ENCODE measurements at places on chromosomes 4 and X.

- no peaks in the 10 kb centered on the region for H3K27me3 ChIP-seq
- H3K4me3 ChIP-seq, result no peak overlapping the region
- DNase-seq, result no peak
- no peaks in the 10 kb centered on the region for H3K4me1 ChIP-seq
These were observed 2349.0 kb upstream of the TENM3 start for GRCh38 chr4:179894066-179894778.

GRCh38 chr4:118714682-118715081, 29.5 kb downstream of the METTL14 start:
- H3K4me3 ChIP-seq, result no peak overlapping the region
- no peak for DNase-seq
- H3K4me1 ChIP-seq, result no peaks in the 10 kb centered on the region
- H3K27me3 ChIP-seq, result no peaks in the 10 kb centered on the region
- H3K27ac ChIP-seq, result no peak overlapping the region

GRCh38 chr4:17447675-17448298, 64.1 kb downstream of the QDPR start:
- no peaks in the 10 kb centered on the region for H3K27me3 ChIP-seq
- no peaks in the 10 kb centered on the region for H3K4me1 ChIP-seq
- H3K4me3 ChIP-seq, result no peak overlapping the region
- H3K36me3 ChIP-seq, result no peaks in the 10 kb centered on the region
- no peak overlapping the region for H3K27ac ChIP-seq

DNA sequence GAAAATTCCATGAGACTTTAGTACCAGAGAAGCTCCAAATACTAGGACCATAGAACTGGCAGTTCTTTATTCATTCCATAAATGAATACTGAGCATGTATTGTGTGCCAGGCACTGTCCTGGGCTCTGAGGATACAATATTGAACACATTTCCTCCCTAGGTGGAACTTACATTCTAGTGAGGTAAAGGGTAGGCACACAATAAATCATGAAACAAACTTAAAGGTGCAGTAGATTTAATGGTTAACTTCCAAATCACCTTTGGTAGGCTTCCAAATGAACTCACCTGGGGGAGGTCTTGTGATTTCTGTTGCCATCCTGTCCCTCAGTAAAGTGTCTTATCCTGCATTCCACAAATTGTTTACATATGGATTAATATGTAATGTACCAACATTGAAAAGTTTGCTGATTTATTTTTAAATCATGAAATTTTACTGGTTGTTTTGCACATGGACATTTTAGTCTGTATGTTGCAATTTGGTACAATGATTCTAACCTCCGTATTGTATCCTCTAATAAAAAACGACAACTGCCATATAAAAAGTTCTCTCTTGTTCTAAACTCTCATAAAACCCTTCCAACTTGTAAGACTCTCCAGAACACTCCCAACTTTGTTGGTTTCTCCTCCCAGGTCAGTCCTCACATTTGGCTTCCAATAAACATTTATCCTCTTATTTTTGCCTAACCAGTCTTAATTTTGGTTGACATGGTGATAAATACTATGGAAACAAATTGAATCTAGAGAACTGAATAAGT, 4.5 kb upstream of the MAGEA11 start:
- H3K4me3 ChIP-seq, result no peak overlapping the region
- H3K27me3 ChIP-seq, result no peaks in the 10 kb centered on the region
- no peaks in the 10 kb centered on the region for H3K4me1 ChIP-seq
- no peak for DNase-seq

DNA sequence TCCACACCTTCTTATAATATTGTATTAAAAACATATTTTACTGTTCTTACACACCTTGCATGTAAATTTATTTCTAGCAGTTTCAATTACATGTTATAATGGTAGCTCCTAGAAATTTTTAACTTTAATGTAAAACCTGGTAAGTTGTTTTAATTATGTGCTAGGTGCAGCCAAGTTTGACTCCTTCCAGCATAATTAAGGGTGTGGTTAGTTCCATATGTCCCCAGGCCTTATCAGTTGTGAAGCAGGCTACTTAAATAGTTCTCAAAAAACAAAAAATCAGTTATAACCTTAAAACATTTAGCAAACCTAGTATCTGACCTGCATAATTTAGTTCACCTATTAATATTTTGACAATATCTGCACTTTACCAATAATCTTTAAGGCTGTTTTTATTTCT, 26.9 kb upstream of the PASD1 start:
- no peak for DNase-seq
- no peaks in the 10 kb centered on the region for H3K36me3 ChIP-seq
- no peaks in the 10 kb centered on the region for H3K4me1 ChIP-seq

DNA sequence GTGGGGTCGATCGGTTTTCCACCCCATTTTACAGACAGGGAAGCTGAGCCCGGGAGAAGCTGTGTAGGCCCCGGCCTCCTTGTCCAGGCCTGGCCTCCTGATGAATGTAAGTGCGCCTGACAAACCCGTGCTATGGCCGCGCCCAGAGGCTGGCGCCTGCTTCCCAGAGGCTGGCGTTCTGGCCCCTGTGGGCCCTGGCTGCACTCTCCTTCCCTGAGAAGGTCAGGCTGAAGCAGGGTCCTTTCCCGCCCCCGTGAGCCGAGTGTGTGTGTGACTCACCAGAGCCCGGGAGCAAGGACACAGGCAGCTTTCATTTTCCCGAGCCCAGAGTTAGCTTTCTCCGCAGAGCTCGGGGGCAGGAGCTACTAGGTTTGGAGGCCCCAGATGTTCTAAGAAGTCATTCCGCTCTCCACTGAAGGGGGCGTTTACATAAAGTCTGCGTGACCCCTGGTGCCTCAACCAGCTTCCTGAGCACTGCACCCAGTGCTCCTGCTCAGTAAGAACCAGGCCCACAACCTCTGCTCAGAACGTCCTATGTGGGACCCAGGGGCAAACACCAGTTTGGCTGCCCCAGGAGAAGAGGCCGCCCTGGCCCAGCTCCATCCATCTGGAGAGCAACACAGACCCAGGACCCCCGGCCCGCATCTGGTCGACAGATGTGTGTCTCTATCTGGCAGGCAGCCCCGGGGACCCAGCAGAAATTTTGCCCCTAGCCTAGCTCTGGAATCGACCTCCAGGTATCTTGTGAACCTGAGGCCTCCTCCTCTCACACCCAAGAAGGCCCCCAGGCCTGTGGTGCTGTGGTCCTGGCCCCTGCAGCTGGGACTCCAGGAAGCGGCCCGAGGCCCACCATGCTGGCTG, 13.6 kb downstream of the UVSSA start:
- peaks cover 30% of the 10 kb centered on the region for H3K4me1 ChIP-seq
- no peak overlapping the region for H3K27ac ChIP-seq
- H3K4me3 ChIP-seq, result no peak overlapping the region
- H3K27me3 ChIP-seq, result no peaks in the 10 kb centered on the region

DNA sequence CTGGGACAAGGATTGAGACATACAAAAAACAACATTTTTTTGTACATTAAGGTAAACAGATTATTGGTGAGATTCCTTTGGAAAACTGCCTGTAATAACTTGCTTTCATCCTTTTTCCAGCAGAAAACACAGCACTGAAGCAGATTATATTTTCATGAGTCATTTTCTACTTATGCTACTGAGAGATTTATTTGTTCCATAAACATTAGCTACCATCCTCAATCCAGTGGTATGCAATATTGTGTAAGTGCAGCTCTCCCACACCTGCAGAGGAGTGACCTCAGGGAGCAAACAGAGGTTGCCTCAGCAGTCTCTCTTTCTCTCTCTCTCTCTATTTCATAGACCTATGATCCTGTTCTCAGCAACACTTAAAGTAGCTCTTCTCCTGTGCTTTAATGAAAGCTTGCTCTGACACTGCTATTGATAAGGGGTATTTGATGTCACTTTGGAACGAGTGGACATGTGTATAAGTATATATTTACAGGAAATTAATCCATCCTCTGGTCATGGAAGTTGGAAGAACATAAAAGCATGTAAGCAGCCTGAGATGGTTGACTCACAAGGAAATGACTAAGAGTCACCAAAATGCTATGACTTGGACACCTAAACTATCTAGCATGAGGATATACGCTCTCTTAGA, 163.7 kb upstream of the SPANXC start:
- H3K27me3 ChIP-seq, result no peaks in the 10 kb centered on the region
- H3K27ac ChIP-seq, result no peak overlapping the region
- no peak for DNase-seq
- no peak overlapping the region for H3K4me3 ChIP-seq

GRCh38 chrX:70175338-70175737, 1.9 kb upstream of the DGAT2L6 start:
- H3K36me3 ChIP-seq, result no peaks in the 10 kb centered on the region
- H3K4me3 ChIP-seq, result no peak overlapping the region
- H3K4me1 ChIP-seq, result no peaks in the 10 kb centered on the region

- no peaks in the 10 kb centered on the region for H3K27me3 ChIP-seq
- DNase-seq, result no peak
- no peak overlapping the region for H3K4me3 ChIP-seq
- no peaks in the 10 kb centered on the region for H3K36me3 ChIP-seq
These were observed 31.6 kb downstream of the PTTG2 start for GRCh38 chr4:37991623-37992410.

- DNase-seq, result no peak
- no peaks in the 10 kb centered on the region for H3K27me3 ChIP-seq
- H3K4me1 ChIP-seq, result no peaks in the 10 kb centered on the region
- H3K4me3 ChIP-seq, result no peak overlapping the region
These were observed 110.4 kb downstream of the SCD5 start for GRCh38 chr4:82688091-82688795.

DNA sequence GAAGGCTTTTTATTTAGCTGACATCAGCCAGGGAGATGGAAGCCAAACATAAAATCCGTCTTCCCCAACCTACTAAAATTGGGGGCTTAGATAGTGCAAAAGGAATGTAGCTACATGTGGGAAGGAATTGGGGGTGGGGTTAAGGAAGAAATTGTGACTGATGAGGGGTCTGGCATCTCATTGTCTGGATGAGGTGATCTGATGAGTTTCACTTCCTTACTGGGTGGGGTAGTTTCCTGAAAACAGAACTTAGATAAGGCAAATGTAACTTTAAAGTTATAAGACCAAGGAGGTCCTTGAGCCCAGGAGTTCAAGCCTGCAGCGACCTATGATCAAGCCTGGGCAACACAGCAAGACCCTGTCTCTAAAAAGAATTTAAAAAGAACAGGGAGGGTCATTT, 105.5 kb upstream of the NEIL3 start:
- no peaks in the 10 kb centered on the region for H3K36me3 ChIP-seq
- no peak for DNase-seq
- no peak overlapping the region for H3K4me3 ChIP-seq

- no peaks in the 10 kb centered on the region for H3K27me3 ChIP-seq
- H3K4me1 ChIP-seq, result no peaks in the 10 kb centered on the region
- no peak overlapping the region for H3K4me3 ChIP-seq
- no peaks in the 10 kb centered on the region for H3K36me3 ChIP-seq
- no peak for DNase-seq
These were observed 41.9 kb downstream of the LEF1 start for GRCh38 chr4:108126806-108127205.

DNA sequence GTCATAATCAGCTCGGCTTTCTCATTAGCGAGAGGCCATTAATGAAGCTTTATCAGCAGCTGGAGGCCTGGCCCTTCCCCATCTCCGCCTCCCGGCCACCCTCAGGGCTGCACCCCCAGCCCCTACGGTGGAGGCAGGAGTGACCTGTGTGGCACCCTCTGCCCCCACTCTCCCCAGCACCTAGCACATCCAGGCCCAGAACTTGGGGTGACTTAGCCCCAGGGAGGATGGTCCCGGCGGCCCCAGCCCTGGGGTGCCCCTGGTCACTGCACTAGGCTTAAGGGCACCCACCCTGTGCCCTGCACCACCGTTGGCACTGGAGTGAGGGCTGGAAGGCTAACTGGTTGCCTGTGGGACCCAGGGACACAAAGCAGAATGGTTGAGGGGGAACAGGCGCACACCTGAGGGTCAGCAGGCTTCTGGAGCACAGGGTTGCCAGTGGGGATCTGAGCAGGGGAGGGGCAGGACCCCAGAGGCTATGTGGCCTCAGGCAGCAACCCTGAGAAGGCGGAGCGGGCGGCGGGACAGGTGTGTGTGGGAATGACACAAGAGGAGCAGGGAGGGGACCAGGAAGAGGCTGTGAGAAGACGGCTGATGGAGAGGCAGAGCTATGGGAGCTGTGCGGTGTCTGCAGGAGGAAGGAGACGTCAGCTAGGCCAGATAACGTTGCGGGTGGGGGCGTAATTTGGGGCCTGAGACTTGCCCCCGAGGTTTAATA, 120.2 kb downstream of the FAM53A start:
- H3K27me3 ChIP-seq, result peaks cover 85% of the 10 kb centered on the region
- H3K4me3 ChIP-seq, result no peak overlapping the region
- peaks cover 8% of the 10 kb centered on the region for H3K4me1 ChIP-seq
- no peaks in the 10 kb centered on the region for H3K36me3 ChIP-seq
- no peak for DNase-seq

DNA sequence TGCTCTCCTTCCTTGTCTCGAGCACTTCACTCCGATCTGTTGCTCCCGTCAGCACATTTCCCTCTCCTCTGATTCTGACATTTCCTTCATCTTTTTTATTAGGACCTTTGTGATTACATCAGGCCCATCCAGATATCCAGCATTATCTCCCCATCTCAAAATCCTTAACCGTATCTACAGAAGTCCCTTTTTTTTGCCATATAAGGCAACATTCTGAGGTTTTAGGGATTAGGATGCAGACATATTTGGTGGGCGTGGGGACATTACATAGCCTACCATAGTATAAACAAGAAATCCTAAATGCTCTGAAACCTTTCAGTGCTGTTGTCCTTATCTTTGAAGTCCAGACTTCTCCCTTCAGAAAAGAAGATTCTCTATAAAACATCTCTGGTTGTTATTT, 505.0 kb upstream of the PITX2 start:
- no peak for DNase-seq
- no peak overlapping the region for H3K4me3 ChIP-seq
- H3K4me1 ChIP-seq, result no peaks in the 10 kb centered on the region
- H3K27ac ChIP-seq, result no peak overlapping the region

- no peaks in the 10 kb centered on the region for H3K4me1 ChIP-seq
- no peaks in the 10 kb centered on the region for H3K27me3 ChIP-seq
- H3K27ac ChIP-seq, result no peak overlapping the region
- DNase-seq, result no peak
These were observed 100.9 kb upstream of the NR3C2 start for GRCh38 chr4:148542922-148543623.
